ENCODE measurements at places on chromosomes 7 and 10. TPM values are rescaled to one million over a fixed set of nuclear protein-coding genes. Genes with fewer than 3 reads are reported as not detected.

The CUL2 gene
- 39.1 TPM for total RNA-seq

The FEZF1 gene
- not detected for total RNA-seq

The LRGUK gene
- 0.23 TPM for total RNA-seq

- no peak for DNase-seq
Measured at GRCh38 chr10:29630205-29631048, 4.3 kb downstream of the SVIL start.

DNA sequence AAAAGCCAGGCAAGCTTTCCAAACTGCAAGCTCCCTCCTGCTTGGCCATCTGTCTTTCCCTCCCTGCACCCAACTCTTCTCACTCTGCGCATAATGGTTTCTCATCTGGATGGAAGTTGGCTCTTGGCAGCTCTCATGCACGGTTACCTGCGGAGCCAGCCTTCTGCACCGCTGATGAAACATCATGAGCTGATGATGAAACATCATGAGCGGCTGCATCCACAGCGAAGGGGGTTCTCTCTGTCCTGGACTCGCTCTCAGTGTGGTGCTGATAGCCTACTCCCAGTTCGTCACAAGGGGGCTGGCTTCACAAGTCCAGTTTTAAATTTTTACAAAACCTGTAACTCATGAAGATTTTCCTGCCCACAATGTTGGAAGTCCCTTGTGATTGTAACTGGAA lies 457.5 kb downstream of the ACTR3B start:
- DNase-seq: no peak

GRCh38 chr7:93948873-93949272 lies 27.3 kb downstream of the GNG11 start:
- DNase-seq: no peak

- DNase-seq: no peak
Measured at GRCh38 chr10:112775892-112776674, 174.0 kb upstream of the TCF7L2 start.
